Progenitor cell of endocrine pancreas (in vitro differentiated cells): ENCODE measurements at places on chromosomes 5 and 9. TPM values are rescaled to one million over a fixed set of nuclear protein-coding genes. Genes with fewer than 3 reads are reported as not detected.

GHR gene
- 5.6 and 6.6 TPM in 2 replicates for total RNA-seq

PCDHAC1 gene
- 7.7 and 8.9 TPM in 2 replicates for total RNA-seq

NPR3 gene
- total RNA-seq: 0.89 and 1.0 TPM in 2 replicates

DNAI1 gene
- 1.2 and 3.5 TPM in 2 replicates for total RNA-seq

- H3K27me3 ChIP-seq: peaks cover 14% of the 10 kb centered on the region
- no peak overlapping the region for H3K4me3 ChIP-seq
- no peak for DNase-seq
- H3K36me3 ChIP-seq: no peaks in the 10 kb centered on the region
- H3K27ac ChIP-seq: no peak overlapping the region
Measured at GRCh38 chr5:146785065-146785464, 93.5 kb downstream of the PPP2R2B start.

DNA sequence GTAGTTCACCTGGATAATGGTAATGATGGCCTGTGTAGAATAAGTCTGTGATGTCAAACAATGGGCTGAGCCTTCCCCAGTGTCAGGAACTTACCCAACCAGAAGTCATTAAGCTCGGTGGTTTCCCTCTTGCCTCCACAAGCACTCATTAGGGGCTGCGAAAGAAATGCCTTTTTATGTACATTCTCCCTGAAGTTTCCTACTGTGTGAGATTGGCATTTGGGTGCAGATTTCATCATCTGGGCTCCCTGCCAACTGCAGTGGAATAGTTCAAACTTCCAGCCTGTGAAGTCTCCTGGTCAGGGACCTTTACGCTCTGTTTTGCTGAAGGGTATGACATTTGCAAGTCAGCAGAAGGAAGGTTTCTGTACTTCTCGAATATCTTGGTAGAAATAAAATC, 41.6 kb upstream of the TMEM215 start:
- H3K27ac ChIP-seq: no peak overlapping the region
- no peaks in the 10 kb centered on the region for H3K36me3 ChIP-seq
- no peak for DNase-seq
- H3K4me1 ChIP-seq: no peaks in the 10 kb centered on the region
- H3K4me3 ChIP-seq: no peak overlapping the region

DNA sequence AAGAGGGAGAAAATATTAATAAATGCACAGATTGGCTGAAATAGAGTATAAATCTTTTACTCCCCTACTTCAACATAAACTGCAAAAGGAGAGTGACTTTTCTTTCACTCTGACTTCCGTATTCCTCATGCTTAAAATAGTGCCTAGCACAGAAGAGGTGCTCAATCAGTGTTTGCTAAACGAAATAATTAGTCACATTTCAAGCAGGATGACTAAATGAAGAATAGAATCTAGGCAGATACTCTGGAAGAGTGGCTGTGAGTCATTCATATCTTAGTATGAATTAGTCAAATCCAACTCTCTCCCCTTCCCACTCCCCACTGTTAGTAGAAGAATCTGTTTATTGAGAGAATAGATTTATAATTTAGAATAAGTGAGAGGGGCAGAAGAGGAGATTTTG, 4.8 kb downstream of the CD274 start:
- no peak overlapping the region for H3K27ac ChIP-seq
- DNase-seq: no peak
- no peaks in the 10 kb centered on the region for H3K36me3 ChIP-seq
- H3K4me3 ChIP-seq: no peak overlapping the region

GRCh38 chr5:21802869-21803490, 1050.2 kb downstream of the CDH12 start:
- no peaks in the 10 kb centered on the region for H3K4me1 ChIP-seq
- H3K27me3 ChIP-seq: no peaks in the 10 kb centered on the region
- no peak overlapping the region for H3K4me3 ChIP-seq
- H3K27ac ChIP-seq: no peak overlapping the region
- no peaks in the 10 kb centered on the region for H3K36me3 ChIP-seq
- no peak for DNase-seq

- DNase-seq: no peak
- H3K27ac ChIP-seq: no peak overlapping the region
- H3K4me3 ChIP-seq: no peak overlapping the region
- H3K4me1 ChIP-seq: peaks cover 15% of the 10 kb centered on the region
Measured at GRCh38 chr5:155620821-155621410, 607.4 kb downstream of the KIF4B start.

DNA sequence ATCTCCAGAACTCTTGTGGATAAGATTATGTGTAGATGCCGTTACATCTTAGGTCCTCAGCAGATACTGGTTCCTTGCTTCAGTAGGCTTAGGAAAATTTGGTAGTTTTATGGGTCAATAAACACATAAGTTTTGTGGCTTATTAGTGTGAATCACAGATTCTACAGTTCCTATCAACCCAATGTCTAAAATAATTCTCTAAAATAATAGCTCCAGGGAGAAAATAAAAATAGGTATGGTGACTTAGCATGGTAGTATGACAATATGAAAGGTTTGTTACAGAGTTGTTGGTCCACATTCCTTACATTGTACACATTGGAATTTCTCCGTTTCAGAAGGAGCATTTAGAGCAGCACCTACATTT, 91.7 kb downstream of the AOPEP start:
- no peaks in the 10 kb centered on the region for H3K27me3 ChIP-seq
- no peak overlapping the region for H3K4me3 ChIP-seq
- no peak for DNase-seq
- peak overlapping the region; percentile 85 for H3K27ac ChIP-seq

GRCh38 chr5:56535347-56535746, 280.0 kb upstream of the MAP3K1 start:
- no peak overlapping the region for H3K4me3 ChIP-seq
- H3K27ac ChIP-seq: no peak overlapping the region
- DNase-seq: no peak

- DNase-seq: no peak
- peaks cover 1% of the 10 kb centered on the region for H3K4me1 ChIP-seq
- H3K4me3 ChIP-seq: no peak overlapping the region
- H3K27ac ChIP-seq: no peak overlapping the region
Measured at GRCh38 chr5:118967059-118967508, 21.3 kb downstream of the DTWD2 start.

DNA sequence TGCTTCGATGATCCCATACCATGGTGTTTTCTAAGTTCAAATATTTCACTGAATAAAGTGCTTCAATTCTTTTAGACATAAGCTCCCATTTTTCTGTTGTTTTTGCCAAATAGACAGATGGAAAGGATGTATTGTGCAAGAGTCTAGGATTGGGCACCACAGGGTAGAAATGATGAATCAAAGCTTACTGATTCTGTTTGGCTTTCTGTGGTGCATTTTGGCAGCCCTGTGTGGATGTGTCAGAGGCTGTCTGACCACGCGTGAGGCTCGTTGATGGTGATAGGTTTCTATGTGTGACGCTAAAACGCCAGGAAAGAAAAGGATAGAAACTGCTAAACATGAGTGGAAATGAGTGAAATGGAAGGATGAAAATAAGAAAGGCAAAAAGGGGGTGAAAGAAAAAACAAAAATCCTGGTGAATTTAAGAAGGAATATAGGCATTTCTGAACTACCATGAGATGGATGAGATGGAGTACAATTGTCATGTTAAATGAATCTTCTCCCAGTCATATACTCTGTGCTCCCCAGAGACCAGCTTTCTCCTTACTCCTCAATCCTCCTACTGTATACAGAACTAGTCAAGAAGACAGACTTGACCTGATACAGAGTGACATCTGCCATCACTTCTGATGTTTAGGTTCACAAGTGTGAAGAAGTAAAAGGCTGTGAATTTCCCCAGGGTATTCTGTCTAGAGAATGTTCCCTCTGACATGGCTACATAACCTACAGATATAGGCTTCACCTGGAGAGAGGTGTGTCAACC, 54.4 kb downstream of the ANKH start:
- no peak overlapping the region for H3K4me3 ChIP-seq
- H3K27me3 ChIP-seq: no peaks in the 10 kb centered on the region
- DNase-seq: no peak

- H3K27ac ChIP-seq: peak overlapping the region; percentile 89
- H3K4me3 ChIP-seq: no peak overlapping the region
- peaks cover 3% of the 10 kb centered on the region for H3K36me3 ChIP-seq
- H3K27me3 ChIP-seq: no peaks in the 10 kb centered on the region
Measured at GRCh38 chr9:131423171-131423581, 29.3 kb downstream of the PRRC2B start.

GRCh38 chr5:76742583-76742982, 26.7 kb downstream of the F2R start:
- H3K4me3 ChIP-seq: no peak overlapping the region
- no peaks in the 10 kb centered on the region for H3K4me1 ChIP-seq
- no peaks in the 10 kb centered on the region for H3K36me3 ChIP-seq
- no peaks in the 10 kb centered on the region for H3K27me3 ChIP-seq

DNA sequence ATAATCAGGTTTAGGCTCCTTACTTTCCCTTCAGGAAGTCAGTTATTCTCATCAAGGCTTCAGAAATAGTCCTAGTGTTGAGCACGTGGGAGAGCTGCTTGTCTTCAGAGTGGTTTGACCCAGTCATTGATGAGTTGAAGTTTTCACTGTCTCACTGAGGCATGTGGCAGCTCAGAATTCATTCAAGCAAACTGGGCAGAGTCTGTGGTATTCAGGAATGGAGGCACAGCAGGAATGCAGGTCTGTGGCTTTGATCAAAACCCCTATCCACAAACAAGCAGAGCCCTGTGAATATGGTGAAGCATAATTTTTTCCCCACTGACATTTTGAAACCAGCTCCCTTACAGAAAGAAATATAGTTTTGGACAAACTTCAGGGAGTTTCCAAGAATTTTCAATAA, 207.3 kb downstream of the CD180 start:
- DNase-seq: no peak
- no peaks in the 10 kb centered on the region for H3K36me3 ChIP-seq
- no peaks in the 10 kb centered on the region for H3K27me3 ChIP-seq
- H3K27ac ChIP-seq: no peak overlapping the region
- no peak overlapping the region for H3K4me3 ChIP-seq

DNA sequence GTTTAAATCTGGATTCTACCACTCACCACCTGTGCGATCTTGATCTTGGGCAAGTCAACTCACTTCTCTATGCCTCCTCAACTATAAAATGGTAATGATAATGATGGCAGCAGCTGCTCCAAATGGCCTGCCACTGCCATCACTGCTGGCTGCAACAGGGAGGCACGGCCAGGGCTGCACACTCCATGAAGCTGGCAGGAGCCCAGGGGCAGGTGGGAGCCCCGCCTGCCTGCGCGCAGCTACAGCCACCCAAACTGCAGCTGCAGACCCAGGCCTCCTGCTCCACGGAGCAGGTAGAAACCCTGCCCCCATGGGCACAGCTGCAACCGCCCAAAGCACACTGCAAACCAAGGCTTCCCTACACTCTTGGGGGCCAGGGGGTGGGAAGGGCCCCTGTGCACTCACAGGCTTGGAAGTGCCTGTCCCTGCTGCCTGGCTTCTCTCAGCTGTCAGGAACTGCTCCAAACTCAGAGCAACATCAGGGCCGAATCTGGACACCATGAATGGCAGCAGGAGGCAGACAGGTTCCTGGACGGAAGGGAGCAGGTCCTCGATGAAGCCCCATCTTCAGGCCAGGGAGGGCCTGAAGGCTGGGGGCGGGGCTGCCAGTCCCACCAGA, 57.6 kb downstream of the PRELID2 start:
- H3K27me3 ChIP-seq: no peaks in the 10 kb centered on the region
- DNase-seq: no peak
- H3K27ac ChIP-seq: no peak overlapping the region
- H3K36me3 ChIP-seq: peaks cover 2% of the 10 kb centered on the region
- no peak overlapping the region for H3K4me3 ChIP-seq

GRCh38 chr5:118224546-118224945, 763.8 kb downstream of the DTWD2 start:
- no peaks in the 10 kb centered on the region for H3K27me3 ChIP-seq
- no peak for DNase-seq
- no peak overlapping the region for H3K4me3 ChIP-seq
- no peaks in the 10 kb centered on the region for H3K36me3 ChIP-seq
- no peak overlapping the region for H3K27ac ChIP-seq

GRCh38 chr5:73911761-73912393, 285.9 kb downstream of the ARHGEF28 start:
- no peaks in the 10 kb centered on the region for H3K27me3 ChIP-seq
- no peak for DNase-seq
- H3K36me3 ChIP-seq: peaks cover 11% of the 10 kb centered on the region
- no peak overlapping the region for H3K27ac ChIP-seq
- no peaks in the 10 kb centered on the region for H3K4me1 ChIP-seq

DNA sequence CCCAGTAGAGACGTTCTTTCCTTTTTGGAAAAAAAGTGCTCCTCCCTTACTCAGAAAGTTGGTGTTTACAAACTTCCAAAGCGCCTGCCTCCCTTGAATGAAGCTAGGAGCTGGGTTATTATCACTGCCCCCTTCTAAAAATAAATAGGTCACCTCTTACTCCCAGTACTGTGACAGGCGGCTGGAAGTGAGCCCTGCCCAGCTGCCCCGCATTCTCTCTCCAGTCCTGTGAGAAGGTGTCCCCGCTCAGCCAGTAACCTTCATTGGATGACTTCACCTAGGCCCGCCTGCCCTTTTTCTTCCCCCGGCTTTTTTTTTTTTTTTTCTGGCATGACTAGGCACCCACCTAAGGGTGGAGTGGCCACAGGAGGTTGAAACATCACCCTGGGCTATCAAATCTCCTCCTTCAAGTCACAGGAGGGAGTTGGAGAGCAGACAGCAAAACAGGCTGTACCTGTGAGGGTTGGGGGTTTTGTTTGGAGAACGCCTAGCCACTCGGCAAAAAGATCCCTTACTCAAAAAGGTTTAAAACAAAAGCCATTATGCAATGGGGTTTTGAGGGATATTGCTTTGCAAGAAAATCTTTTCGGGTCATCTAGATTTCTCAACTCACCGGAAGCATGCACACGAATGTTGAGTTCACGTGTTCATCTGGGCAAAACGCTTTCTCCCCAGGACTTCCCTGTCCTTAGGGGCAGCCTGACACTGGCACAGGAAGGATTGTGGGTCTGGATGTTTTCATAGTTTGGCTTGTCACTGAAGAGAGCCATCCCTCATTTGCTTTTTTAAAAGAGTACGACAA, 43.3 kb upstream of the ZNF622 start:
- H3K4me3 ChIP-seq: peak overlapping the region; percentile 12
- H3K36me3 ChIP-seq: no peaks in the 10 kb centered on the region
- H3K27ac ChIP-seq: peak overlapping the region; percentile 40
- no peak for DNase-seq
